Stimulated activated CD8-positive, alpha-beta memory T cell treated with anti-CD3 and anti-CD28 coated beads, Interleukin-15, amount 100 ng/mL, for 48 hours (primary cell): ENCODE measurements at places on chromosomes 13 and 19.

DNA sequence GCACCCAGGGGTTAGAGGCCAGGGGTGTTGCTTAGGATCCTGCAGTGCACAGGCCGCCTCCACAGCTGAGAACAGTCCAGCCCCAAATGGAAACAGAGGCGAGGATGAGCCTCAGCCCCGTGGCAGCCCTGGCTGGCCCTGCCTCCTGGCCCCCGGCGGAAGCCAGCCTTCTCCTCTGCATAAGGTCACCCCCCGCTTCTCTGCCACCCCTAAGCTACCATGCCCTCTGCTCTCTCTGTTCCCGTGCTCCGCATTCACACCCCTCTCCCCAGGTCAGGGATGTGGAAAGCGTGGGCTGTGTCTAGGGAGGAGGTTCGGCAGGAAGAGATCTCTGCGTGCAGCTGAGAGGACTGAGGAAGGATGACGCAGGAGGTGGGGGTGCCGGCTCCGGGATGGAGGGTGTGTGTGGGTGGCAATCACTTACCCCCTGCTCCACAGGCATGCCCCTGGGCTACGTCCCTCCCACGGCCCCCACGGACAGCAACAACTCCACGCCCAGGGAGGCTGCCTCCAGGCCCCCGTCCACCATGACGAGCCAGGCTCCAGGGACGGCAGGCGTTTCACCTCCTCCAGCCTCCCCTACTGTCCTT, 6.0 kb downstream of the SSC5D start:
- DNase-seq: no peak

- DNase-seq: no peak
Observed at GRCh38 chr19:14106840-14107239, 10.7 kb downstream of the PRKACA start.

- no peak for DNase-seq
Observed at GRCh38 chr13:75422028-75422427, 59.9 kb downstream of the TBC1D4 start.

- DNase-seq: no peak
Observed at GRCh38 chr19:48867123-48867745, 1.2 kb downstream of the PLEKHA4 start.

- no peak for DNase-seq
Observed at GRCh38 chr13:62185631-62186255, 770.1 kb upstream of the PCDH20 start.

DNA sequence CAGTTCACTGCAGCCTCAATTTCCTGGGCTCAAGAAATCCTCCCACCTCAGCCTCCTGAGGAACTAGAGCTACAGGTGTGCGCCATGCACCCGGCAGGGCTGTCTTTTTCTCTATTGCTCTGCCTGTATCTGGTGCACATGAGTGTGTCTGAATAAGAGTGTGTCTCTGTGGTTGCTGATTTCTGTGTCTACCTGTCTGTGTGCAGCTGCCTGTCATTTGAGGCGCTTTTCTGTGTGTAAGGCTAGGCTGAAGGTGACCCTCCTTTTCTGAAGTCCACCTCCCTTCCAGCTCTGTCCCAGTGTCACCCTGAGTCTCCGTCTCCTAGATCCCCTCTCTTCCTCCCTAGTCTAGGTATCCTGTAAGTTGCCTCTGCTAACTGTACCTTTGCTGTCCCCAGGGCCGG, 1.5 kb upstream of the PRR12 start:
- no peak for DNase-seq
